RPMI7951 (cell line): ENCODE measurements at places on chromosomes 13 and 19. TPM values are rescaled to one million over a fixed set of nuclear protein-coding genes. Genes with fewer than 3 reads are reported as not detected.
A peak's percentile ranks its signal among the peaks of the same experiment; 100 is the strongest.

DNA sequence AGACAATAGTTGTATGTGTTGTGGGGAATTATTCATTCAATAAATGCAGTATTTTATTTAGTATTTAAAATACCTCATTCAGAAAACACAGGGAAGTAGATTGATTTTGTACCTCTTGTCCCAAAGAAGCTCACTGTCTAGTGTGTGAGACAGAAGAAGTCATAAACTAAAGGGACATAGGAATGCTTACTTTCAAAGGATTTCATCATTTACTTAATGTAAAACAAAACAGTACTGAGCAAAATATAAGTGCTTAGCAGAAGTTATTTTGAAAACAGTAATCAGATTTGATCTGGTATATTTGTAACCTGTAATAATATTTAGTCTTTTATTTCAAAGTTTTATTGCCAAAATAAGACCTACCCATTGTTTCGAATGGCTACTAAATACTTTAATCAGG, 117.9 kb downstream of the TDRD3 start:
- no peak for DNase-seq

DKKL1 gene
- total RNA-seq: 0.24 and 0.59 TPM in 2 replicates

DAND5 gene
- not detected in 2 replicates for total RNA-seq

DNA sequence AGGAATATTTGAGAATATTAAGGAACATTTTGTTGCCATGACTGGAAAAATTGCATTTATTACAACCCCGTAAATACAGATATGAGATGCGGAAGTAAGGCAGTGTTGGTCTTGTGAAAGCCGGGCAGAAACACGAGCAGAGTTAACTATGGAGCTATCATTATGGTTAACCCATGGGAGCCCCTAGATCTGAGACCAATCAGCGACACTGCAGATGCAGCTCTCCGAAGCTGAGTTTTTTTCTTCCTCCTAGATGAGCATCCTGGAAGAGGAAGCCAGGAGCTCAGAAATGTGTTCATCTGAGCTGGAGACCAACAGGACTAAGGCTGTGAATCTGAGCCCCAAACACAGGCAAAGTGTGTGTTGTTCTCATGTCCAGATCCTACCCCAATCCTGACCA, 123.0 kb upstream of the KL start:
- no peak for DNase-seq

DNA sequence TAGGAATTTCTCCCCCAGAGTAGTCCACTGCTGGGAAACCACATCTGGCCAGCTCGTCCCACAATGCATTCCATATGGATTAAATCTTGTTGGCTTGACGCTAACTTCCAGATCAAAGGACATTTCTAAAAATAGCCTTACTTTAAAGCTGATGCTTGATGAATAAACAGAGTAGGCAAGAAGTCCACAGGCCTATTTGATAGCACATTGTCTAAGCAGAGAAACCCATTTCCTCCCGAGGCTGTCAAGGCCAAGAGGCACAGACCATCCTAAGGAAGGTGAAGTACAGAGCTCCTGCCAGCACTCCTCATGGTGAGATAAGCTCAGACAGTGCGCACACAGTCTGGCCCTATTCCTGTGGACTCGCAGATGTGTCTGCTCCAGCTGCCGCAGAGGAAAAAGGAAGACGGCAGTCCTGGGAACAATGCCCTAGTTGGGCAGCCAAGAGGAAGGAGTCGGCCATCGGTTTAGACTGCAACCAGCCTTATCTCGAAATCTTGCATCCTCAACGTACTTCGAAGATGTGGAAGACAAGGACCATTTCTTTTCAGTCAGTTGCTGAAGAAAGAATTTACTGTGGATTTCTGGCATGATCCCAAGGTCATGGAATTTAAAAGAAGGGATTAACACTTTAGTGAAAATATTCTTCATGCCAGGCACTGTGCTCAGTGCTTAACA, 156.8 kb downstream of the RGCC start:
- peak; percentile 95 for DNase-seq

GRCh38 chr13:65656740-65657329, 1573.3 kb downstream of the PCDH9 start:
- no peak for DNase-seq
